ELR (cell line): ENCODE measurements at places on chromosomes 2 and 18.

- DNase-seq: peak; percentile 56
These were observed 670 bp upstream of the MOCOS start for GRCh38 chr18:36186461-36187192.

DNA sequence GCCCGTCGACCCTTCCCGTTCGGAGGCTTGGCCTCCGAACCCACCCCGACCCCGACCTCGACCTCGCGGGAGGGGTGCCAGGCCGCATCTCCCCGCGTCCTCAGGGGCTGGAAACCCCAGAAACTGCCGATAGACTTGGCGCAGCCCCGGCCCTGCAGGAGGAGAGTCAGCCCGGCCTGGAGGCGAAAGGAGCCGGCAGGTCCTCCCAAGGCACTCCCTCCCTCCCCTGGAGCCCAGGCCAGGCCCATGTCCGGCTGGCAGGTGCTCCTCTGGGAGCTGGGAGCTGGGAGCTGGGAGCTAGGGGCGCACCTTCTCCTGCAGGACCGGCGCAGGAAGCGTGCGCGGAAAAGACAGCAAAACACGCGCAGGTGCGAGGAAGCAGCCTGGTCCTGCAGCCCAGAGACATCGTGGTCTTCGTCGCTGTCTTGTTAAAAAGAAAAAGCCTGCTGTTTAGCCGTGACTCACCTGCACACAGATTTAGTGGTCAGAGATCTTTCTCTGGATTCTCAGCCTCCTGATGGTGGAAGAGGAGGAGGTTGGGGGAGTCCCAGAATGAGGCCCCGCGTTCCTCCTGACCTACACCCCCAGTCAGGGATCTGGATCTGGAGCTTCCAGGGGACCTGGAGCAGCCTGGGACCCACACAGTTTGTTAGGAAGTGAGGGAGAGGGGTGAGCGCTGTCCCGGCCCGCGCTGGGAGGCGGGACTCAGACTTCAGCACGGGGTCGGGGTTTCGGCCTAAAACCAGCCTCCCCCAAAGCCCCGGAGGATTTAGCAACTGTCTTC, 660 bp upstream of the MBP start:
- no peak for DNase-seq

DNA sequence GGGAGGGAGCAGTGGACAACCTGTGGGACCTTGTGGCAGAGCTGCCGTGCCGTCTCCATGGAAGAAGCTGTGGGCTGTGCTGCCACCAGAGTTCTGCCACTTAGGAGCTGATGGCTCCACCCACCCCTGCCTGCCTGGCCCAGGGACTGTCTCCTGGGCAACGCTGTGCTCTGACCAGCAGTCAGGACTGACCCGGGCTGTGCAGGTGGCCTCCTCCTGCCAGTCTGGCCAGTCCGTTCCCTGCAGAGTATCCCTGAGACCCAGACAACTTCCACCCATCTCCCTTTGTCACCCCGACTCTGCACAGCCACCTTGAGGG, 12.8 kb downstream of the ASIC4 start:
- no peak for DNase-seq

DNA sequence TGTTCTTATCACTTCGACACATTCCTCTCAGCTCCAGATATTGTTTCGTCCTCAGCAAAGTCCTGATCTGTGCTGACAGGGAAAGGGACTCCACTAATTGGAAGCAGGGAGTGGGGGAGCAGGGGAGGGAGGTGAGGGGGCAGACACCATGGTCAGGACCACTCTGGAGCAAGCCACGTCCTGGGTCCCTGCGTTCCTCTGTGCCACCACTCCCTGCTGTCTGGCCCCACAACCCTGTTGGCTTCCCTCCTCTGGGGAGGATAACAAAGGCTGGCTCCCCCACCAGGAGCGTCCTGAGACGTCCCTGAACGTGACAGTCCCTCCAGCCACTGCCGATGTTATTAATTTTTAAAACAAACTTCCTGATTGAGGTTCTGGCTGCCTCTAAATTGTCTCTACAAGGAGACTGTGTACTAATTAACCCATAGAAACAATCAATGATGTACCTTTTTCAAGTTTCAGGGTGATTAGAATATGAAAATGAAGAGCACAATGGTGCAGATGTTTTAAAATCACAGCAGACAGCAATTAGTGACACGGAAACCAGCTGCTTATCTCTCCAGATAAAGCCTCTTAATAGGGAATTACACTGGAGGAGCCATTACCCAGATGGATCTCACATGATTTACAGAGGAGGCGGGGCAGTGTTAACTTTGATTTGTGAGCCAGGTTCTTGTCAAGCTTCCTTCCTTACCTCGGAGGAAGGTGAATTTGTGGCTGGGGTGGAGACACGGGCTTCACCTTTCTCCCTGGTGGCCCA, 257.5 kb downstream of the SETBP1 start:
- DNase-seq: no peak

- DNase-seq: no peak
These were observed 341.0 kb downstream of the EIPR1 start for GRCh38 chr2:3036432-3037125.

DNA sequence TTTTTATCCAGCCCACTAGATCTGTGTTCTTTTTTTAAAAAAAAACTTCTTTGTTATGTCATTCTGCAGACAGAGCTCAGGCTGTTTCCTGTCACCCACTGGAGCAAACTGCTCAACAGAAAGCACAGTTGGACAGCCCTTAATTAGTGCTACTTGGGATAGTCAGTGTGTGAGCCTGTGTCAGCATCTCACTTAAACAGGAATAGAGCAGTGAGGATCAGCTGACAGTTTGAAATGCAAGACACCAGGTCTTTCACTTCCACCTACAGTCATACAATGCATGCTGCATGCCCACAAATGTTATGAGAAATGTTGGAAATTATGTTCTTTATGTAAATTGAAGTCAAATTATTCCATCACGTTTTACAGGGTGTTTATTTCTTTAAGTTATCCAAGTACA, 174.9 kb downstream of the NR4A2 start:
- DNase-seq: no peak

DNA sequence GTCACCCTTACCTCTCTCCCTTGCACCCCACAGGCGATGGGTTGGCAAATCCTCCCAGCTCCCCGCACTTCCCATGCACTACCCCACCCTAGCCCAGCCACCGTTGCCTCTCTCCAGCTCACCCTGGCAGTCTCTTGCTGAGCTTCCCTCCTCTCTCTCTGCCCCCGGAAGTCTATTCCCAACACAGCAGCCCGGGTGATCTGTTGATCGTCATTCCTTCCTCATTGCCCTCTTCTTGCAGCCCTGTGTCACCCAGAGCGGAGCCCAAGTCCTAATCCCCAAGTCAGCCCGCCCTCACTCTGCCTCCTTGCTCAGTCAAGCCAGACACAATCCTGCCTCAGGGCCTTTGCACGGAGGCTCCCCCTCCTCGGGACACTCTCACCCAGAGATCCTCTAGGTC, 55.2 kb downstream of the CIB4 start:
- DNase-seq: no peak

DNA sequence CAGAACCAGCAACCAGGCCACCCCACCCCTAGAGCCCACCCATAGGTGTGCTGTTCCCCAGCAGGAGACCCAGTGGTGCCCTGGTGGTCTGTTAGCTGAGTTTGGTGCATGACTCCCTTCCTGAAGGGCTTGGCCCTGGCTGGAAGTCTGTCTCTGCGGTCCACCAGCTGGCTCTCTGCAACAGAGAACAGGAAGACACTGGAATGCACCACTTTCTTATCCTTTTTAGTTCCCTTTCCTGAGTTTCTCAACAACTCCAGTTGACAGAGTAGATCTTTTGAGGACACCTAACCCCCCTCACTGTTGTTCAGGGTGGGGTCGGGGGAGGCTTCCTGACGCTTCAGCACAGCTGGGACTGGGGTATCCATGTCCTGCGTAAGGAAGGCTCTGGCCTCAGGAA, 11.9 kb upstream of the RPL37A start:
- DNase-seq: no peak

DNA sequence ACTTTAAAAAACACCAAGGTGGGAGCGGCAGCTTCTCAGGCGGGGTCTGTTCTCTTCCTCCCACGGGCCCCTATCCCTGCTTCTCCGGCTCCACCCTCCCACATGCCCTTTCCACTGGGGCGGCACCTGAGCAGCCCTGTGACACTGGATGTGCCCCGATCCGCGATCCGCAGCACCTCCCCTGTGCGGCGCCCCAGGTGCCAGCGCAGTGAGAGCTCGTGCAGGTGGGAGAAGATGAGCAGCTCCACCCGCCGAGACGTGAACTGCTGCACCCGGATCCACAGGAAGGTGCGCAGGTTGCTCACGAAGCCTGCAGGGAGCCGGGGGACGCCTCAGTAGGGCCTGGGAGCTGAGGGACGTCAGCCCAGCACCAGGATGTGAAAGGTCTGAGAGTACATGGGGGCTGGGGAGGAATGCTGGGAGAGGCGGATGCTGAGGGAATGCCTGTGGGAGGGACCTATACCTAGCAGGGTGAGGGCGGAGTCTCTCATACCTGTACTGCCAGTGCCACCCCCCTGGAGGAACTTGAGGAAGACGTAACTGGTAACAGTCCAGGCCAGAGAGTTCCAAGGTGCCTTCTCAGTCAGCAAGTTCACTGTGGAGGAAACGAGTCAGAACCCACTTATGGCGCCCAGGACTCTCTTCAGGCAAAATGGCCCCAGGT, 2.8 kb downstream of the ABCB6 start:
- DNase-seq: no peak

- DNase-seq: no peak
These were observed 773.9 kb upstream of the FANCL start for GRCh38 chr2:59015027-59015426.

DNA sequence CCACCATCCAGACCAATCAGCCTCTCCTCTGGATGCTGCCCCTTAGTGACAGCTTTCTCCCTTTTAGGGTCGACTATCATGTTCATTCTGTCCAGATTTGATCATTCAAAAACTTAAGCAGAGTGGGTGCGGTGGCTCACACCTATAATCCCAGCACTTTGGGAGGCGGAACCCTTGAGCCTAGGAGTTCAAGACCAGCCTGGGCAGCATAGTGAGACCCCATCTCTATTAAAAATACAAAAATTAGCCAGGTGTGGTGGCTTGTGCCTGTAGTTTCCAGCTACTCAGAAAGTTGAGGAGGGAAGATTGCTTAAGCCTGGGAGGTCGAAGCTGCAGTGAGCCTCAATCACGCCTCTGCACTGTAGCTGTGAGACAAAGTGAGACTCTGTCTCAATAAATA, 68.3 kb upstream of the ZCCHC2 start:
- no peak for DNase-seq

GRCh38 chr18:9947248-9947647, 33.4 kb downstream of the VAPA start:
- peak; percentile 51 for DNase-seq

GRCh38 chr2:195592105-195592504, 64.9 kb upstream of the SLC39A10 start:
- no peak for DNase-seq

DNA sequence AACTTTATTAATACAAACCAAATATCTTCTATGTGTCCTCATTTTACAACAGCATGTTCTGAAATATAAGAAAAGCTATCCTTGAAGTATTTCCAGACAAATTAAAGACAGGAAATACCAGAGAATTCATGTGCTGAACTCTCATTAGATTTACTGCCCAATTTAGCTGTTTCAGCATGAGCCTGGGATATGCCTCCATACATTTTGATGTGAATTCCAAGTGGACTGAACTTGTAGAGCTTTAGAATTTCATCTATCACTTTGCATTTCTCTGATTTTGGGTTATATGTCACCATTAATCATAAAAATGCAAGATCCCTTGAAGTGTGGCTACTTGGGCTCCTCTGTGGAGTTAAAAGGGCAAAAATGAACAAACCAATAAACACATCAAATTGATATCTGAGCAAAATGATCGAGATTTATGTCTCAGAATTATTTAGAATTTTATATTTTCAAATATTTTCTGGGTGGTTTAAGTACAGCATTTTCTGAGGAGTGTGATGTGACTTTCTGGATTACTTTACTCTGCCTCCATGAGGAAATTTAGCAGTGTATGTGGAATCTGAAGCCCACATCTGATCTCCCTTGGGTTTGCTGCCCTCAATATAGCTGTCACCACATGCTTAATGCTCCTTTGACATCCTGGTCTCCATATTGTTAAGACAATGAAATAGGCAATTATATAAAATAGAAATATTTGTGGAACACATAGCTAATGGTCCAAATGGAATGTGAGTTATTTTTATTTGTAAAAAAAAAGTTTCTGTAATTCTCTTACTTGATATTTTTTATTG, 206.6 kb upstream of the RBMS1 start:
- DNase-seq: no peak

- DNase-seq: peak; percentile 30
These were observed 5.7 kb upstream of the DNER start for GRCh38 chr2:229719926-229720647.

GRCh38 chr2:161775971-161776370, 151.8 kb downstream of the SLC4A10 start:
- DNase-seq: no peak

- no peak for DNase-seq
These were observed 131.1 kb downstream of the ACKR3 start for GRCh38 chr2:236700703-236701102.

DNA sequence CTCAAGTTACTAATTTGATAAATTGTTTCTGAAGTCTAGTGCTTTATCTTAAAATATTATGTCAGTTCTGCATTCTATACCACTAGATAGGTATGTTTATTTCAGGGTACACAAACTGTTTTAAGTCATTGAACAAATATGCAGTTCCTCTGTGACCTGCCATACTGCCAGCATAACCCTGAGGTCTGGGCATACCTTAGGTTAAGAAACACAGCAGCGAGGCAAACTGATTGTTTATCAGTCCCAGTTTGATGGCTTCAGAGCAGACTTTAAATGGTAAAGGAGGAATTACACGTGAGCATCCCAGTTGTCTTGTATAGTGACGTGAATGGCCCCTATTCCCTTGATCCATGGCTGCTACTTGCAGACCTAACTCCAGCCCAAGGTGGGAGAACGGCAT, 186.4 kb upstream of the LRRTM1 start:
- DNase-seq: peak; percentile 10

DNA sequence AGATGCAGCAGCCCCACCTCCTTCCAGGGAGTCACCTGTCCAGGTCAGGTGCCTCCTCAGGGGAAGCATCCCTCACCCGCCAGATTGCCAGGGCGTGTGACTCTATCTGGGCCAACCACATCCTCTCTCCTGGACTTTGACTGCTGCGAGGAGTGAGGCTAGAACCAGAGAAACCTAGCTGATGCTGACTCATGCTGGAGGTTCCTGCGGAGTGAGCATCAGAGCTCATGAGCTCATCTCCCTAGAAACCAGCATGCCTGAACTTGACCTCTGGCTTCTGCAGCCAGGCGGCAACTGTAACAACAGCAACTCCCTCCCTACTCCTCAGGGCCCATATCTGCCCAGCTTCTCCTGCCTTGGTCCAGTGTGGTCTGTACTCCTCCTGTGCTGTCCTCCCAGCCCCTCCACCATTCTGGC, 28.3 kb upstream of the NT5DC4 start:
- DNase-seq: peak; percentile 99

- no peak for DNase-seq
These were observed 37.1 kb upstream of the CYP1B1 start for GRCh38 chr2:38113051-38113450.

DNA sequence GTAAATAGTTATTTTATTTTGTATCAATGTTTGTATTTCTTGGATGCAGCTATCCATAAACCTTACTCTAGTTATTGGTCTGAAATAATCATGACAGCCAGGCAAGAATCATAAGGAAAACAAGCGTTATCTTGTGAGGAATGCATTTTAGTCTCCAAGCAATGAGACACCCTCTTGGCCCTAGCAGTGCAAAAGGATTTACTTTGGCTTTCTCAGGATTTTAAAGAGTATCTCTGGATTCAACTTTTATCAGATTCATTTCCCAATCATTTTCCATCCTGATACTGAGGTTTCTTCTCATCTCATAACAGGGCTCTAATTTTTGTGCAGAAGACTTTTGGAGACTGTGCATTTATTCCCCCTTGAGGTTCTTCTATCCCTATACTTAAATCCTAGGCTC, 480.8 kb downstream of the TMX3 start:
- DNase-seq: no peak
